ENCODE measurements at places on chromosomes 1 and 21. TPM values are rescaled to one million over a fixed set of nuclear protein-coding genes. Genes with fewer than 3 reads are reported as not detected.

- DNase-seq, result peak; percentile 21
These were observed 2.3 kb downstream of the PCNT start for GRCh38 chr21:46326110-46326703.

CA6 gene
- total RNA-seq, result not detected

OR2T35 gene
- not detected for total RNA-seq

C1QTNF12 gene
- total RNA-seq, result 4.1 TPM

DNA sequence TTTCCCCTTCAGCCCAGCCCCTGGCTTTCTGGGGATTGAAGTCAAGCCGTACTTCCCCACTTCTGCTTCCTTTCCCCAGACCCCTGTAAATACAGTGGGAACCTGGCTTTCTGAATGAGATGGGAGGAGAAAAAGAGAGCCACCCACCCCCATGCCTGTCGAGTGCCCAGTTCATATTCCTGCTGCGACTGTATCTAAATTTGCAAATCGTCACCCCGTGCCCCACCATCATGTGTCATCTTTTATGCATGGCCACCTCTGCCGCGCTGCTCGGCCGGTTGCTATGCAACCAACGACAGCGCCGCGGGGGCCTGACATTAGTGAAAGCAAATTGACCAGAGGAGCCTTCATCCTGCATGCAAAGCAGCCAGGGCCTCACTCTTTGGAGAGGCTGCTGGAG, 143.0 kb downstream of the ELAVL4 start:
- DNase-seq, result no peak

DNA sequence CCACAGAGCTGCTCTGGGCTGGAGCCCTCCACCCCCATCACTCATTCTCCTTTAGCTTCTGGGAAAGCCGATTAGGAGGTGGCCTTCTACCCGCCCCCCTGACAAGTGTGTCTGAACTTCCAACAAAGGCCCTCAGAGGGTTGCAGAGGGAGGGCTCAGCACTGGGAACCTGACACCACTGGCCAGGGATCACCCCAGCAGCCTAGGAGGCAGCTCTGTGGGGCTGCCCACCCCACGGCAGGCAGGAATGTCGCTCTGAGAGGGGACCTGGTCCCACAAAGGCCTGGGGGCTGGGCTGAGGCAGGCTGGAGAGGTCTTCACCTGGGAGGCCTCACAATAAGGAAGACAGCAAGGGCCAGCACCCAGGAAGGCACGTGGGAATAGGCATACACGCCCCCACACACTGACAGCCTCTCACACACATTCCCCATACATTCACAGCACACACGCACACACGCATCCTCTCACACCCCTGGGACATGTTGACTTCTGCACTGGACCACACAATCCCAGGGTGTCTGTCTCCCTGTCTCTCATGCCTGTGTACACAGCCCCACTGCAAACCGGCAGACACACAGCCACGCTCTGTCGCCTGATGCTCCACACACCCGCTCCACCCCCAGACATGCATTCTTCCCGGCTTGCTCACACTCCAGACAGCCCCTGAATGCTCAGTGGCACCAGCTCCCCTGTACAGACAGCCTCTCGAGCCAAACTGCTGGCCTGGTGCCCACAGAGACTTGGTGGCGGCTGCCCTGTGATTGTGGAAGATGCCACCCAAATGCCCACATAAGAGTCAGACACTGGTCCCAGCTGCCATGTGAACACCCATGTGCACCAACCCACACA, 30.7 kb downstream of the DMBX1 start:
- peak; percentile 91 for DNase-seq

All from HT-29 (cell line).